Epithelial cell of proximal tubule (primary cell): ENCODE measurements at places on chromosomes 7 and 10. TPM values are rescaled to one million over a fixed set of nuclear protein-coding genes. Genes with fewer than 3 reads are reported as not detected.

FBXL15 gene
- 23.8 and 34.6 TPM in 2 replicates for total RNA-seq

TDRD1 gene
- not detected in 2 replicates for total RNA-seq

GUSB gene
- total RNA-seq: 12.1 and 17.7 TPM in 2 replicates

NOBOX gene
- not detected in 2 replicates for total RNA-seq

THSD7A gene
- 0.94 and 2.0 TPM in 2 replicates for total RNA-seq

POLD2 gene
- 92.7 and 160 TPM in 2 replicates for total RNA-seq
